ENCODE measurements at places on chromosomes 7 and 10. TPM values are rescaled to one million over a fixed set of nuclear protein-coding genes. Genes with fewer than 3 reads are reported as not detected.

- no peak for DNase-seq
Observed at GRCh38 chr10:117134306-117135025, 3.6 kb downstream of the VAX1 start.

DNA sequence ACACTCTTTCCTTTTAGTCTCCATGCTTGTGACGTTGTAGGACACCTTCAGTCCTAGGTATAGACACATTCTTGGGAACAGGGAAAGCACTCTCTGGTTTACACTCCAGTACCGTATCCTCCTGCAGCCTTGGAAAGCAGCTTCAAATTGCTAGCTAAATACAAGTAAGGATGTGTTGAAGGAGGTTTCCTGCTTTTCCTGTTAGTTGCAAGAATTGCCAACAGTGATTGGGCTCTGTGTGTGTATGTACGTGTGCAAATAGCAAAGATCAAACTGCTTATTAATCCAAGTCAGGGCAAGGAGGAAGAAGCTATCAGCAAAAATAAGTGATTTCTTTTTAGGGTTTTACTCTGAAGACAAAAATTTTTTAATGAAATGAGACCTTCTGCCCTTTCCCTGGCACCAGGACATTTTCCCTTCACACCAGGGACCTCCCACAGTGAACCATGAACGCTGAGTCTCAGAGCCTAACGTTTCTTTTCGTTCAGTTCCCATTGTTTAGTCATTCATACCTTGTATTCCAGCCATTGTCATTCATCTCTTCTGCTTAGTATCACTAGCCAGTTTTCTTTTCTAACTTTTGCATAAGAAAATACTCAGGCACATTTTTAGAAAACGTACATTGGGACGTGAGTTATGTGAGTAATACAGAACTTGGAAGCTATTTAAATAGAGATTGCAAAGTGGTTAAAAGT, 36.9 kb upstream of the AUTS2 start:
- no peak for DNase-seq

DNA sequence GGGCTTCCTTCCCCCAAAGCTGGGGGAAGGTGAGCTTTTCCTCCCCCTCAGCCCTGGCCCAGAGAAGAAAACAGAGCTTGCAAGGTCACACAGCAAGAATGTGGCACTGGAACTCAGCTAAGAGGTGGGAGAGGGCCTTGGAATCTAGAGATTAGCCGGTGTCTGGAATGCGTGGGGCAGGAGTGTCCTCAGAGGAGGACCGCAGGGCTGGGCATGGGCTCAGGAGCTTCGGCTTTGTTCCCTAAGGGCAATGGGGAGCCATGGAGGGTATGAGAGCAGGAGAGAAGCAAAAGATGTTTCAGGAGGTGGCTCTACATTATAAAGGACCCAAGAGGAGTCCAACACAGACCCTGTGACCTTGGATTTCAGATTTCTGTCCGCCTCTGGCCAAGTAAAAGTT, 127.2 kb upstream of the TNRC18 start:
- no peak for DNase-seq

DNA sequence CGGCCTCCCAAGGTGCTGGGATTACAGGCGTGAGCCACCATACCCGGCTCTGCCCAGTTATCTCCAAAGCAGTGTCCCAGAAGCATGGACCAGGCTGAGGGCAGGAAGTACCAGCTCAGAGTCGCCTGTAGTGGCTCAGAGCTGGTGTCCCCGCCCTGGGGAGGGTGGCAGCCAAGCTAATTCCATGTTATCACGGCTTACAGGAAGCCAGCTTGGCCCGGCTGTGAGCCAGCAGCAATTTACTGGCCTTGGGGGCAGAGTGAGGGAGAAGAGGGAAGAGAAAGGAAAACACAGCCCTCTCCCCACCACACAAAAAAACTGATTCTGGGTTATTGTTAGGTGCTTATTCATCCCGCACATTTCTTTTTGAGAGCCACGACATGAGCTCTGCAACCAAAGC, 88.1 kb downstream of the HIP1 start:
- no peak for DNase-seq

- DNase-seq: no peak
Observed at GRCh38 chr7:159022238-159022993, 122.3 kb downstream of the VIPR2 start.

DNA sequence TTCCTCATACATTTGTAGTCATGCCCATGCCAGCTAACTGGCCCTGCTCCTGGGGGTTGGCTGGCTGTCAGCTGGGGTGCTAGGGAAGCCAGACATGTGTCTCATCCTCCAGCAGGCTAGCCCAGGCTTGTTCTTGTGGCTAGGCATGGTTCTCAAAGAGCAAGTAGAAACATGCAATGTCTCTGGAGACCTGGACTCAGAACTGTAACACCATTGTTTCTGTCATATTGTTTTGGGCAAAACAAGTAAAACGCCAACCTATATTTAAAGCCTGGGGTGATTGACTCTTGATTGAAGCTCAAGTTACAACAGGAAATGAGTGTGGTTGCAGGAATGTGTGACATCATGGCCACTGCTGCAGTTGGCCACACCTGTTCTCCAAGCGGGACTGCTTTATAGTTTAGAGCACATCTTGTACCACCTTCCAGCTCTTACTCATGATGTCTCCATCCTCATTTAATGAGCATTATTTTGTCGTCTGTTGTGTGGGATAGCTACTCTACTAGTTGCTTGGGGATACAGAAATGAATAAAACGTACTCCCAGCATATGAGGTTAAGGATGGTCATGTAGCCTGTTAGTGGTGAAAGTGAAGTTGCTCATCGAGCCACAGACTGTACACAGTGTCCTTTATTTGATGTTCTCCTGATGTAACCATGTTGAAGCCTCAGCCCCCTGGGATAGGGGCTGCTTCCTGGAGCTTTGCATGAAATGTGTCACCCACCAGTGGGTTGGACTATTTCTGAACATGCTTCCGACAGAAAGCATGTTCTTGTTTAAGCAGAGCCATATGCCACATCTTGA, 168.4 kb downstream of the SORCS3 start:
- DNase-seq: no peak

DNA sequence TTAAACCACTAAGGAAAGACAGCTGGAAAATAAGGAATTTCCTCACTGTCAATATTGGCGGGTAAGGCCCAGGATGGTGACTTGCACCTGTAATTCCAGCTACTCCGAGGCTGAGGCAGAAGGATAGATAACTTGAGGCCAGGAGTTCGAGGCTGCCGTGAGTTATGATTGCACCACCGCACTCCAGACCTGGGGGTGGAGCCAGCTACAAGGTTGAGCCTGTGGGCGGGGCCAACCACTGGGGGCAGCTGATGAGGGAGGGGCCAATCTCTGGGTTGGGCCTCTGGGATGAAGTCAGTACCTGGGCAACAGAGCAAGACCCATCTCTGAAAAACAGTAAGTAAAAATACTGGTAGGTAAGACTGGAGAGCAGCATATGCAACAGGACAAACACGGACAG, 80.1 kb upstream of the ADO start:
- DNase-seq: no peak

DNA sequence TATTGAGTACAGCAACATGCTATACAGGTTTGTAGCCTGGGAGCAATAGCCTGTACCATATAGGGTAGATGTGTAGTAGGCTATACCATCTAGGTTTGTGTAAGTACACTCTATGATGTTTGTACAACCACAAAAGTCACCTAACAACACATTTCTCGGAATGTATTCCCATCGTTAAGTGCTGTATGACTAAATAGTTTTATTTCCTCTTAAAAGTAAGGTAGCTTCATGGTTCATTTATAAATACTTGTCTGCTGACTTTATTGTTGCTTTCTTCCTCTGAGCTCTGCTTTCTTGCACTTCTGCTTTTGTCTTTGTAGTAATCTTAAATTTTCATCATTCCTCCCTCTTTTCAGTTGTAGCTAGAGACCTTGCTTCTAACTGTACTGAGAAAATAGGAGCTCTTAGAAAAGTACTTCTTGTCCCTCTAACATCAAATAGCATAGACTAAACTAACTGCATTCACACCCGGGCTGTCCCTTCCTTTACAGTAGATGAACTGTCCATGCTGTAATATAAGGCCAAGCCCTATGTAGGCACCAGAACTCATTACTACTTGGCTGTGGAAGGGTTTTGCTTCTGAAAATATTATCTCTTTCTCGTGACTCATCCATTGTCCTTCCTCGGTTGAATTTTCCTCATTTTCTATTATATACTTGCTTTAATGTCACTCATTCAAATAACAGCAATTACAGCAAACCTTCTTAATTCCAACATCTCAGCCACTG, 55.4 kb upstream of the FAM3C start:
- no peak for DNase-seq

- DNase-seq: peak; percentile 76
Observed at GRCh38 chr10:35127289-35127891, 744 bp downstream of the CREM start.

- no peak for DNase-seq
Observed at GRCh38 chr10:73865107-73865458, 9.3 kb downstream of the CAMK2G start.

DNA sequence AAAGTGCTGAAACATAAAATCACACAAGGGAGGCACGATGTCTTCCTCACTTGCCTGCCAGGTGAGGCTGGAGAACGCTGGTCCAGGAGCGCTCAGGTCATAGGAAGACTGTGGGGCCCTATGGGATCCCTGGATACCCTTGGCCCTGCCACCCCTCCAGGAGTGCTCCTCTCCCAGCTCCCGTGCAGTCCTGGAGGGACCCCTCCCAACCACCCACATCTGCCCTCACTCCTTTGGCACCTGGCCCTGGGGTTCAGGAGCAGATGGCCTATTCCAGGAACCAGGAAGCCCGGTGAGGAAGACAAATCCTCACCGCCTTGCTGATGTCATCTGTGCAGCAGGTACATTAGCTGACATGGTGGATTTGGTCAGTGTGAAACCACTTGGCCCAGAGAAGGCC, 3.7 kb upstream of the CXCL12 start:
- DNase-seq: peak; percentile 36

DNA sequence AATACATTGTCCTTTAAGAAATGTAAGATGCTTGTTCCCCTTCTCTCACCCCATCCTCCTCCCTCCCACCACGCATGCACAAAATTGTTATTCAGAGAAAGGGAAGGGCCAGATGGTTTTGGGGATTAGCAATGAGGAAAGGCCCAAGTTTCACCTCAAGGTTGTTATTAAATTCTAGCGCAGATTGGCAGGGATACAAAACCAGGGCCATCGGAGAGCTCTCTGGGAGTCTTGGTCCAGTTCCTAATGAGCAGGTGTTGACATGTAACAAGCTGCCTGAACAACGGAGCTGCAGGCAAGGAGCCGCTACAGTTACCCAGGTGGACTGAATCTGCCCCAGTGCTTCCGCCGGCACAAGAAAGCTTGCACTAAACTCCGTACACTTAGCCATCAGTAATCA, 9.7 kb upstream of the ANK3 start:
- no peak for DNase-seq

GRCh38 chr7:7323352-7323751, 141.0 kb downstream of the C1GALT1 start:
- DNase-seq: no peak

DNA sequence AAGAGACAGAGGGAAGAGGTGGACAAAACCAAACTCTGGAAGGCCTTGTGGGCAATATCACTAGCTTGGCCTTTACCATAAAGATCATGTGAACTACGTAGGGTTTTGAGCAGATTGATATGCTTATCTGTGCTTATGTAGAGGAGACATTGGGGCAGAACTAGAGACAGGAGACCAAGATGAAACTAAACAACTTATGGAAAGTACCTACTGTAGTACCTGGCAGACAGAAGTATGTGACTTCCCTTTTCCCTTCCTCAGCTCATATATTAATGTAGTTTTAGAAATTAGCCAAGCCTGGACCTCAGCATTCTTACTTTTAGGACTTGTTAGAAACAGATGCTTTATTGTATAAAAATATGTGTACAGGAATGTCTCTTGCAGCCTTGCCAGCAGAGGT, 14.0 kb upstream of the IL6 start:
- no peak for DNase-seq

GRCh38 chr7:18200266-18200665, 172.6 kb upstream of the PRPS1L1 start:
- DNase-seq: no peak

DNA sequence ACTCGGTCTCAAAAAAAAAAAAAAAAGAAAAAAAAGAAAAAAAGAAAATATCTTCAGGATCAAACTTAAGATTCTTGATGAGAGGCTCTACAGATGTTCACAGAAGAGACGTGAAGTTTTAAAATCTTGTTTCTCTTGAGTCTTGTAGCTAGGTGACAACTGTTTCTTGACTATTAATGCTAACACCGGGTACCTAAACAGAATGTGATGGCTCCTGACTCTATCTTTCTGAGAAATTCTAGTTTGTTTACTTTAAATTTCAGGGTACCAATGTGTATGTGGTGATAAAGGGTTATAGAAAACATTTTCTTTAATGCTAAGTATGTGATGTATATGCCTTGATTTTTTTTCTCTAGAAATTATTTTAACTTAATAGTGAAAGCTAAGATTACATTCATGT, 61.0 kb downstream of the DAGLB start:
- no peak for DNase-seq

GRCh38 chr10:127243490-127244272, 47.3 kb upstream of the INSYN2A start:
- DNase-seq: peak; percentile 49

- no peak for DNase-seq
Observed at GRCh38 chr7:130114374-130114773, 44.0 kb downstream of the KLHDC10 start.

DNA sequence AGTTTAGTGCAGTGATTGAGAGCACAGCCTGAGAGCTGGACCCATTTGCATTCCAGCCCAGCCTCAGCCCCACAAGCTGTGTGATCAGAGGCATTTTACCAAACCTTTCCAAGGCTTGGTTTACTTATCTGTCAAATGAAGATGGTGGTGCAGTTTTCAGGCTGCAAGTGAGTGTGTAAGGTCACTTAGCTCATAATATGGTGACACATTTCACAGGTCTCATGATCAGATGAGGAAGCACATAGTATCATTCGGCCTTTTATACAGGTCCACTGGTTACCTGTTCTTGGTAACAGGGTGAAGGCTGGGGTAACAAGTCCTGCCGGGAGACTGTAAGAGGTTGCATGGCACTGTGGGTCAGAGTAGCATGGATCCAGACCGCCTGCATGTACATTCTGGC, 371.7 kb downstream of the LRMDA start:
- no peak for DNase-seq

The PHYHIPL gene
- total RNA-seq: not detected

The OPN1SW gene
- total RNA-seq: not detected

The CNNM1 gene
- total RNA-seq: not detected

The ASAH2 gene
- total RNA-seq: 2.0 TPM

The UFSP1 gene
- 2.1 TPM for total RNA-seq

Measured in CD8-positive, alpha-beta T cell (primary cell).